ENCODE measurements at places on chromosomes 2 and 18. TPM values are rescaled to one million over a fixed set of nuclear protein-coding genes. Genes with fewer than 3 reads are reported as not detected.

Gene NR4A2
- 0.34 TPM for total RNA-seq

Gene NBEAL1
- 6.7 TPM for total RNA-seq

Gene DCDC2C
- not detected for total RNA-seq

Gene PIEZO2
- total RNA-seq, result 1.3 TPM

Gene DAW1
- 6.5 TPM for total RNA-seq

Gene TNFAIP6
- total RNA-seq, result 7.4 TPM

Gene SLC8A1
- 11.9 TPM for total RNA-seq

Gene STEAP3
- 30.8 TPM for total RNA-seq

Gene ASXL3
- 0.45 TPM for total RNA-seq

Gene ARHGAP28
- 7.4 TPM for total RNA-seq
